ENCODE measurements at places on chromosomes 7 and 10.

DNA sequence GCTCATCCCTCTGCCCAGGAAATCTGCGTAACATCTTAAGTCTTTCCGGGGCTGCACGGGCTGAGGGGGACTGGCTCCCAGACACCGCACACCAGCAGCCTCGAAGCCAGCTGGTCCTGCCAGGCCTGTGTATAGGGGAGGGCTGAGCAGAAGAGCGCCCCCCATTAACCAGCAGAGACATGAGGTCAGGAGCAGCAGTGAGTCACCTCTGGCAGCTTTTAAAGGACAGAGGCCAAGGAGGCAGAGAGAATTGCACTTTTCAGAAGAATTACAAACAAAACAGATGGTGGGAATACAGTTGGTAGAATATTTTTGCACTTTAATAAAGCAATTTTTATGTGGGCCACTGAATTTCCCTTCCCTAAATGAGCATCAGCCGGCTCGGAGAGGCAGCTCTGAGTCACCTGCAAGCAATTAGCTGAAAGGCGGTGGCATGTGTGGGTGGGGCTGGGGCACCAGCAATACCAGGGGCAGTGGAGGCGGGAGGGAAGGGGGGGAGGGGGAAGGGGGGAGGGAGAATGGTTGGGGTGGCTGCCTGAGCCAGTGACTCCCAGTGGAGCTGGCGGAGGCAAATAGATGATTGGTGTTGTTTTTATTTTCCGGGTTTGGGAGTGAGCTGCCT lies 39.1 kb downstream of the GOLGA7B start:
- DNase-seq: peak; percentile 47

GRCh38 chr10:94777886-94778458 lies 15.5 kb downstream of the CYP2C19 start:
- DNase-seq: no peak

DNA sequence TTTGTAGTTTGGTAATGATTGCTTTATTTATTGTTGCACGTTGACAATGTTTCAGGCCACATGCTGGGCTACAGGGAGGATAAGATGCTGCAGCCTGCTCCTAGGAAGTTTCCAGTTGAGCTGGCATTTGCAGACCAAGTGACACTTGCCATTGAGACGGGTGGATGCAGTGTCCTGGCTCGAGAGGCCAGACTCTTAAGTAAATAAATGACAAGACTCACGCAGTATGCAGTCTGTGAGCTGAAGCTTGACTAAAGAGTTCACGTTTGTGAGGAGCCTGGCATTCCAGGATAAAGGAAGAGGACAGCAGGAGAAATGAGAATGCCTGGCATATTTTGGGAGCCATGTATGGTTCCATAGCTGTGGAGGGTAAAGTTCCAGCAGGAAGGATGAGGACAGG lies 105.8 kb downstream of the BAMBI start:
- no peak for DNase-seq

GRCh38 chr7:151400626-151401315 lies 9.1 kb downstream of the WDR86 start:
- DNase-seq: no peak

GRCh38 chr10:1158066-1158465 lies 101.9 kb downstream of the WDR37 start:
- DNase-seq: no peak

GRCh38 chr10:46264336-46264735 lies 22.5 kb upstream of the ANTXRL start:
- DNase-seq: peak; percentile 2

GRCh38 chr7:48083114-48083830 lies 5.8 kb upstream of the UPP1 start:
- DNase-seq: no peak

- no peak for DNase-seq
Observed at GRCh38 chr10:110337906-110338305, 33.2 kb upstream of the SMNDC1 start.

DNA sequence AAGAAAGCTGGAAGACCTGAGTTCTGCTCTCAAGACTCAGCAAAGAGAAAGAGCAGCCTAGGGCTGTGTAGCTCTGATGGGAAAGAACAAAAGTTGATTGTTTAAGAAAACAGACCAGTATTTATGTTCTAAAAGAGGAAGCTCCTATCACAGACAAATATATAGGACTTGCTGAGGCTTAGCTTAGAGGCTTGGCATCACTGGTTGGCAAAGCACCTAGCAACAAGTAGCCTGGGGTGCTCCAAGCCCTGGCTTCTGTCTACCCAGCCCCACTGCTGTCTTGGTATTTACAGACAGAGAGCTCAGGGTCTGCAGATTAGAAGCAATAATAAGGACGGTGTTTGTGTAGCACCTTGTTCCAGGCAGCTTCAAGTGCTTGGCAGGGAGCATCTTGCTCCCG lies 36.9 kb upstream of the CCDC3 start:
- DNase-seq: no peak

GRCh38 chr7:91082852-91083495 lies 181.3 kb upstream of the FZD1 start:
- no peak for DNase-seq

DNA sequence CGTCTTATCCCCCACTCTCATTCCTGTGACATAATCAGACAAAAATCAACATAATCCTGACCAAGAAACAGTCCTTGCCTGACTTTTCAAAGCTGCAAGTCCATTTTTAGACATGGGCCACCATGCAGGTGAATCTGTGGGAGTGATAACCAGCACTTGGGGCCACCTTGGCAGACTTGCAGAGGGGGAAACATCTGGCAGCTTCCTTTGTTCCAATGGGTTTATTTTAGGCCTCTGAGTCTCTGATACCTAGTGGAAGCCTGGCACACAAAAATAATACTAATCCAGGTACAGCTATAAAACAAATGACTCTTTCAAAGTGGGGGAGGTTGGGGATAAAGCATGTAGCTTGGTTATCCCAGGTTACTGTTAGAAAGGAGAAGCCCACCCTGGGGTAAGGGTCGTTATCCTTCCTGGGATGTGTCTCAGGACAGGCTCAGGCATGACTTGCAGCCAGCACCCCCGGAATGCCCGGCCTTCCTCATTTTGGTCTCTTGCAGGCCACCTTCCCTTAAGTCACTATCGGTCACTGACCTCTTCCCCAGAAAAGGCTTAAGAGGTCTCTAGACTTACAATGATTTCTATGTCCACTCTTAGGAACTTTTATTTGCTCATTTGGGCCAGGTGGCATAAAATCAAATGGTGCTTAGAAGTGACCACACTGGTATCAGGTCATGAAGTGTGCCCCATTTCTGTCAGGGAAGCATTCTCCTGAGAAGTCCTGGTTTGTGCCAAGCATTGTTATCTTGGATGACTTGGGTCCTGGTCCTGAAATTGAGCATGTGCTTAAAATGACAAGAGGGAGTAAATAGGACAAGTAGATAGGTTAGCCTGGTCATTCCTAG lies 37.6 kb downstream of the EEPD1 start:
- no peak for DNase-seq

GRCh38 chr7:17902599-17902998 lies 37.7 kb downstream of the SNX13 start:
- no peak for DNase-seq

DNA sequence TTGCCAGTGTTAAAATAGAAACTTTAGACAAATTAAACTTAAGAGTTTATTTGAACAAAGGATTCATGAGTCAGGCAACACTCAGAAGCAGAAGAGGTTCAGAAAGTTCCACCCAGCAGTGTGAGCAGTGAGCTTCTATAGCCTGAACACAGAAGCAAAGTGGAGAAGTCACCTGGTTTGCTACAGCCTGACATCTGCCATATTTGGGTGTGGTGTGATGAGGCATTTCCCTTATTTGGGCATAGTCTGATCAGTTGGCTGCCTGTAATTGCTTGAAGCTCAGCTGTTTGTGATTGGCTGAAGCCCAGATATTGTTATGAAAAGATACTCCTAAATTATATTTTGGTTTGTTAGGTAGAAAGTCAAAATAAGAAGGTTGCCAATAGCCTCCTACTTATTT lies 39.1 kb downstream of the VWC2 start:
- no peak for DNase-seq

DNA sequence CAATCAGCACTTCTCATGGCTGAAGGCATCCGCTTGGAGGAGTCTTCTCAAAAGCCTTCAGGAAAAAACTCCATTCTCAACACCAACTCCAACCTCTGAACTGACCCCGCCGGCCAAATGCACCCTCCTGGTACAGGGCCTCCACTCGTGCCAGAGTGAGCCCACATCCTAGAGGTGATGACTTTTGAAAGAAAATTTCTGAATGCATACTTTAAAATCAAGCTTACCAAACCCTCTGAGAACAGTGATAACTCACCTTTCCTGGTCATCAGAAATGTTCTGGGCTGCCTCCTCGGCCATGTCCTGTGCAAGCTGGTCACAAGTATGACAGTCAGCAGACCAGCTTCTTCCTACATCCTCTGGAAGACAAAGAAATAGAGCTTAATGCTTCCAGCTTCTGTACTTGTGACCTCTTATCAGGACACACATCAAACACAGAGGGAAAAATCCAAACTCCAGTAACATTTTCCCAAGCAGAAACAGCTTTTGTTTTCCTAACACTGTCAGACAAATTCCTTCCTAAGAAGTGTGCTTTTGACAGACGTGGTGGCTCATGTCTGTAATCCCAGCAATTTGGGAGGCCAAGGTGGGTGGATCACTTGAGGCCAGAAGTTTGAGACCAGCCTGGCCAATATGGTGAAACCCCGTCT lies at the start of gene PKD1L1:
TSS of gene PKD1L1 (minus strand) at position 326 of the 650 bp plus-strand sequence. CDS start at position 300, 26 bp downstream.
- DNase-seq: no peak

DNA sequence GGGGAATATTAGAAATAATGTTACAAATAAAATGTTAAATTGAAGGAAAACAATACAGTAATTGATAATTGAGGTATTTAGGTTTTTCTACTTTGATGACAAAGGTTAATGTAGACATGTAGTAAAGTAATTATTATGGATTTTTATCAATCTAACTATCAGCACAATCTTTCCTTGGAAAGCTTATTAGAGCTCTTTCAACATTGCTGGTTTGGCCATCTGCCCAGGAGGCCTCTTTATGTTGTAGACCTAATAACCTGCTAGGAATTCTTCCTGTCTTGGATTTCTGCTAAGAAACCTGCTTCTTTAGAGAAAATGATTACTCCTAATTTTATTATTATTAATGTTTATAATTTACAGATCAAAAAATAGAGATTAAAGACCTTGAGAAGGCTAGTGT lies 78.9 kb downstream of the CHRM2 start:
- DNase-seq: no peak

GRCh38 chr7:12674861-12675260 lies 12.6 kb upstream of the ARL4A start:
- no peak for DNase-seq

DNA sequence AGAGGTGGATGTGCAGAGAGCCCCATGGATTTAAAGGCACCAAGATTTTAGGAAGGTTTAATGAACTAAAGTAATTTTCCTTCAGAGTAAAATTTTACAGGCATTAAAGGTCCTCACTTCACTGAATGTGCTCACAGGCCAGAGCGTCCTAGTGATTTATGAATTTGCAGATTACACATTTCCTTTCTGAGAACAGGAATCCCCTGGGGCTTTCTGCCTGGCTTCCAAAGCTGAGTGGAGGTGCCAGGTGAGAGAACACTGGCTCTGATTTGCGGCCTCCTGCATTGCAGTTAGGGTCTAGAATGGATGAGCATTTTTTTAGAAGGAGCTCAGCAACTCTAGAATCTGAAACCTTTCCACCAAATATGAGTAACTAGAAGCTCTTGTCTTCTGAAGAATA lies 194.3 kb downstream of the SORCS3 start:
- no peak for DNase-seq

GRCh38 chr10:44267007-44267406 lies 117.9 kb downstream of the CXCL12 start:
- DNase-seq: no peak

GRCh38 chr10:93576888-93577287 lies 10.4 kb downstream of the FFAR4 start:
- no peak for DNase-seq

- DNase-seq: peak; percentile 16
Observed at GRCh38 chr10:2908851-2909630, 158.3 kb upstream of the PFKP start.

DNA sequence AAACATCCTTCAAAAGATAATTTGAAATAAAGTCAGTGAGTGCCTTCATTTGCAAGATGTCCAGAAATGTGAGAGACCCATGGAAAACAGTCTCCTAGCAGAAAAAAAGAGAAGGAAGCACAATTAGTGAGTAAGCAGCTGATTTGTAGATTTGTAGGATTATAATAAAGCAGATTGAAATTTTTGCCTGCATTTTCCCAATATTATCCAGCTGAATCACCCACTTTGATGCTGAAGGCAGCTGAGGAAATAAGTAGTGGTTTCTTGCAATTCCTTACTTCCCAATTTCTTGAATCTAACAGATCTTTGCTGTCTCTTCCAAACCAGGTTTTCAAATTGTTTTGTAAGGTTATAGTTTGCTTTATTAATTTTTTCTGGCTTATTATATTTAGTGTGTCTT lies 181.4 kb downstream of the GNAT3 start:
- no peak for DNase-seq

DNA sequence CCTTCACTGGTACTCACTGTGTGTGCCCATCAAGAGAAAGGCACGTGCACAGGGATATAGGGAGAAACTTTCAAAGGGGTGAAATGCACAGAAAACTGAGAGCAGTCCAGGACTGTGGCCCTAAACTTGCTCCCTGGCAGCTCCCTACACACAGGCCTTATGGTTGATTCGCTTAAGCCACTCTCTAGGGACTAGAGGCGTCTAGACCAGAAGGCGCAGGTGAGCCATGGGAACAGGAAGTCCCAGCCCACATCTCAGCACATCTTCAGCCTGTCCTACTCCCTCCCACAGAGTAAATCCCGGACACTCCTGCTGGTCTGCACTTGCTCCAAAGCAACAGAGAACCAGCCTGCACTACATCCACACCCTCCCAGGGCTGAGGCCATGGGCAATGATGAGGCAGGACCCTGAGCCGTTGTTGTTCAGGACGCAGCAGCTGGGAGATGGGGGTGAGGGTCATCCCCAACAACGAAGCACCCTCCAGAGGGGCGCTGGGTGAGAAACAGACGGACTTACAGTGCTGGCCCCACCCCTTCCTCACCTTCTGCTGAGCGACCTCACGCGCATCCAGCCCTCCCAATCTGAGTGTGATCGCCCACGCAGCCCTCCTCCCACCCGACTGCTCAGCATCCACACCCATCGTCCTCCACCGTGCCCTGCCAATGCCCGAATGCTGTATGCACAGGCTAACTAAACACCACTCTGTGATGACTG lies 109.3 kb downstream of the TNS3 start:
- no peak for DNase-seq

GRCh38 chr7:73723813-73724212 lies 4.3 kb upstream of the STX1A start:
- no peak for DNase-seq

- peak; percentile 39 for DNase-seq
Observed at GRCh38 chr7:29921404-29922010, 68.1 kb downstream of the SCRN1 start.

DNA sequence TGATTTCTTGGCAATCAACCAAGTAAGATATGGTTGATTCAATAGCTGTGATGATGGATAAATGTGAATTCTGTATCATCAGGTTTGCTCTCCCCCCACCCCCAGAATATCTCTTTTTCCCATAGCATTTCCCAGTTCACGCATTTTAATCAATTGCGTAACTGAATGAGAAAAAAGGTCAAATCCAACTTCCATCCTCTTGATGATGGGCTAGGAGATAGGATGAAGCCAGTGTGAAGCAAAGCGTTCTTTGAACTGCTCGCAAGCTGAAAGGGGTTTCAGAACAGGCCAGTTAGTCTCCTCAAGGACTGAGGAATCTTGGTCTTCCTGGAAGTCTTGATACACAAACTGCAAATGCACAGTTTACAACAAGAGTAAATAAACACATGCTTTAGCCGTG lies 94.5 kb upstream of the ARMC3 start:
- DNase-seq: no peak

GRCh38 chr10:47330804-47331203 lies 8.6 kb downstream of the GDF2 start:
- no peak for DNase-seq

GRCh38 chr7:158559356-158559755 lies 28.3 kb downstream of the PTPRN2 start:
- no peak for DNase-seq
